ENCODE measurements at places on chromosomes 2 and 18.

- no peak for DNase-seq
Observed at GRCh38 chr2:199111458-199111857, 346.3 kb downstream of the SATB2 start.

GRCh38 chr2:143856978-143857377 lies 662.9 kb downstream of the ZEB2 start:
- no peak for DNase-seq

GRCh38 chr18:24197412-24197811 lies 58.5 kb downstream of the CABYR start:
- no peak for DNase-seq

DNA sequence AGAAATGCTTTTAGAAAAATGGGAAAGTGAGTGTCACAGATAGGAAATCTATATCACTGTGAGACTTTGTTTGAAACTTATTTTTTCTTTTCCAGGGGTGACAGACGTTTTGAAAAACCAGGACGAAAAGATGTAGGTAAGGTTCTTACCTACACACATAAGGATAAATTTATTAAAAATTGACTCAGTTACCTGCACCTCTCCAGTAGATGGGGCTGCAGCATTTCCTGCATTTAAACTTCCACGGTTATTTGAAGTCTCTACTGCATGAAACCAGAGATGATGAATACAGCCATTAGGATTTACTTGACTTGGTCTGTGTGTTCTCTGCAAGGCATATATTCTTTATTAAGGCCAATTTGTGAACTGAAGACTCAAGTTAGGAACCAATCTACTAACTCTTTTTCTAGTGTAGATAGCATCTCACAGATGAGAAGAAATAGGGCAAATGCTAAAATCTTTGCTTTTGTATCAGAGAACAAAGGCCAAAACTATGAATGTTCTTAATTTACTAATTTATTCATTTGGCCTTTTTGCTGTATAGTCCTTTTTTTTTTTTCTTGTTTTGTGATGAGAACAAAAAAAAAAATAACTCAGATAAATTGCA lies 15.0 kb downstream of the KCNJ13 start:
- DNase-seq: peak; percentile 33

GRCh38 chr2:74278176-74278575 lies 65.0 kb downstream of the SLC4A5 start:
- no peak for DNase-seq

GRCh38 chr2:237456200-237456843 lies 30.7 kb upstream of the MLPH start:
- no peak for DNase-seq

- no peak for DNase-seq
Observed at GRCh38 chr2:30768708-30769480, 38.4 kb downstream of the CAPN13 start.

GRCh38 chr2:130186391-130186790 lies 4.3 kb downstream of the MZT2B start:
- DNase-seq: no peak

Measured in NCI-H1436 (cell line).